ENCODE measurements at places on chromosomes 5 and 9.
A peak's percentile ranks its signal among the peaks of the same experiment; 100 is the strongest.

DNA sequence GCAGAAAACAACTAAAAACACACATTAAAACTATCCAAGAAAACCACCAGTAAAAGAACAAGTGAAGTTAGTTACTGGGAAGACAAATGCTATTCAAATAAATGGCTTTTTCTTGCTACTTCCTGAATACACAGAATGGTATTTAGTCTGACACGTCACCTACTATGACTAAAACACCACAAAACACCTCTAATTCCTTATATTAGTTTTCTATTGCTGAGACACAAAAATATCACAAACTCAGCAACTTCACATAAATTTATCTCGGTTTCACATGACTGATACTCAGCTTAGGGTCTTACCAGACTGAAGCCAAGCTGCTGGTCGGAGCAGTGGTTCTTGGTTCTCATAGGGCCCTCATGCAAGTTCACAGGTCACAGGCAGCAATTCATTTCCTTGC is 5.4 kb downstream of the DMAC1 start:
- no peak for DNase-seq

GRCh38 chr9:83233647-83234046 is 170.7 kb upstream of the RASEF start:
- no peak for DNase-seq

GRCh38 chr5:62182802-62183201 is 123.2 kb upstream of the KIF2A start:
- DNase-seq = no peak

- DNase-seq = no peak
These were observed 9.6 kb downstream of the GMCL2 start for GRCh38 chr5:178177569-178177968.

DNA sequence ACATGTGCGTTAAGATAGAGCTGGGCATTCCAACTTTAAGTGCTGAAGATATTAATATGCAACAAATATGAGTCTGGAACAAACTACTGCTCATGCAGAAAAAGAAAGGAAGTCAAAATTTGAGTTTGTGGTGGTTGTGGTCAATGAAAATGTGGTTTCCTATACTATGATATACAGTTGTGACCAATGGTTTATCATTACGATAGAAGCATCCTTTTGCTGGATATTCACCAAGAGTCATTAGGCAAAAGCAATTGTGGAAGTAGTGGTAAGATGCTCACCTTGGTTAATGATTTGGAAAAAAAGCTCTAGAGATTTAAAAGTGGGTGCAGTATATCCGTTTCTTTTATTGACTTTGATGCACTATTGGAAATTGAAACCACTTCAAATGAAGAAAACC is 1007.0 kb downstream of the NR2F1-AS1 start:
- DNase-seq = no peak

DNA sequence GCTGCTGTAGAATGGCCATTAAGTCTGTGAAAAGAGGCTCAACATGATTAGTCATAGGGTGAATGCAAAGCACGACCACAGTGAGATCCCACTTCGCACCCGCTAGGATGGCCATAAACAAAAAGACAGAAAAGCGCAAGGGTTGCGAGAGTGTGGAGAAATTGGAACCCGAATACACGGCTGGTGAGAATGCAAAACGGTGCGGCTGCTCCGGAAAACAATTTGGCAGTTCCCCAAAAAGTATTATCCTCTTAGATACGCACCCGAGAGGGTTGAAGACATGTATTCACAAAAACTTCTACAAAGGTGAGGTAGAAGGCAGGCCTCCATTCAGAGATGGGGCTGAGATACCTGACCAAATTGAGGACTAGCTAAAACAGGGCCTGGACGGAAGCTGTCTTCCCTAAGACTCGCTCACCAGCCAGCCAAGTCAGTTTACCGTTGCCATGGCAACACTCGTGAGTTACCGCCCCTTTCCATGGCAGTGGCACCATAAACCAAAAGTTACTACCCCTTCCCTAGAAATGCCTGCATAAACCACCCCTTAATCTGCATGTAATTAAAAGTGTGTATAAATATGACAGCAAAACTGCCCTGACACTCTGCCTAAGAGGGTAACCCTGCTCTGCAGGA is 726 bp upstream of the PSMB7 start:
- DNase-seq = no peak

DNA sequence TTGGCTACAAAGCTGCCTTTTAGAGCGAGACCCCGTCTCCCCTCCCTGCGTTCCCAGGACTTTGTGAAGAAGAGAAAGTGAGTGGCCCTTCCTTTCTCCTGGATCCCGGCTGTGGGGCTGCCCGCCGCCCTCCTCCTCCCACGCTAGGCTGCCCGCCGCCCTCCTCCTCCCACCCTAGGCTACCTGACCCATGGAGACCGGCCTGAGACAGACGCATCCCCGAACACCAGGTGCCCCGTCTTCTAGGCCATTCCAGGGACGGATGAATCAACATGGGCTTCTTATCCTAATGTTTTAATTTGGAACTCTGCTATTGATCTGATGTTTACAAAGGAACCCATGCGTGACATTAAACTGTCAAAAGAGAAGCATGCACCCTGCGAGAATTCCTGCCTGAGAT is 117.3 kb upstream of the LPCAT1 start:
- no peak for DNase-seq

- DNase-seq = no peak
These were observed 3.7 kb upstream of the FAM78A start for GRCh38 chr9:131279863-131280570.

DNA sequence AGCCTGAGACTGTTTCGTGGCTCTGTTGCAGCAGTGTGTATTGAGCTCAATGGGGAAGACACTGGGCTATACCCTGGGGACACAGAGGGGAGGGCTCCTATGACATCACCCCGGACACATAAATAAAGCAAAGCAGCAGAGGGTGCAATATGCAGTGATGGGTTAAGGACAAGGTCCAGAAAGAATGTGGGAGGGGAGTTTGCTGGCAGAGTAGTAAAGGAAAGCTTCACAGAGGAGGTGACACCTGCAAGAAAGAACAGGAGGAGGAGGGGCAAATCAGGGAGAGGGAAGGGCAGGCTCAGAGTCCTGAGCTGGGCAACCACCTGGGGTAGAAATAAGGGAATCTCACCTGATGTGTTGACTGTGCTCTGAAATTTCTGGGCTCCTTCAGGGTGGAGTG is 35.3 kb upstream of the CDKN2AIPNL start:
- no peak for DNase-seq

- DNase-seq = no peak
These were observed 33.9 kb downstream of the EPB41L4B start for GRCh38 chr9:109286981-109287380.

GRCh38 chr5:37640088-37640487 is 199.8 kb downstream of the GDNF start:
- DNase-seq = no peak

GRCh38 chr5:58273711-58274110 is 186.2 kb downstream of the PLK2 start:
- no peak for DNase-seq

DNA sequence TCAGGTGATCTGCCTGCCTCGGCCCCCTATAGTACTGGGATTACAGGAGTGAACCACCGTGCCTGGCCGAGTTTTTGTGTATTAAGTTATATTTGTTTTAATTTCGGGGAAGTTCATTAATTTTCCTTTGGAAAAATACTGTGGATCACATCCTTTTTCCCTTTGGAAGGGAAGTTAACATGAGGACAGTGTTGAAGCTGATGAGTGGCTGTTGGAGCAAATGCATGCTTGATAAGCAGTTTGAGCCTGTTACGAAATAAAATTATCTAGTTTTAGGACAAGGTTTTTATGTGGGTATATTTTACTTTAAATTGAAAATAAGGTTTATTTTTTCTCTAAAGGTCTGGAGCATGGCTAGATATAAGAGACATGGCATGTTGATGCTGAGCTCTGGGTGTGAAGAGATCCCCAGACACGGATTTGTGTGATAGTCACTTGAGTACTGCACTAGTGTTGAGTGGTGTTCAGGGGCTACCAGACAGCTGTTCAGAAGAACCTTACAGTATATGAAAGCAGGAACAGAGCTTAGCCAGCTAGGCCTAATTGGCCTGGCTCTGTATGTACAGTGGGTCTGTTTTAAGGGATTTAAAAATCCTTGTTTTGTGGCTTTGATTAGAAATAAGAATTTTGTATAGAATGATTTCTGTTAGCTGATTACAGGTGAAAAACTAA is 17.4 kb downstream of the LMNB1 start:
- no peak for DNase-seq

GRCh38 chr5:1851290-1851934 is 31.3 kb downstream of the IRX4 start:
- no peak for DNase-seq

- DNase-seq = no peak
These were observed 4.8 kb downstream of the ALDH1A1 start for GRCh38 chr9:72947984-72948465.

DNA sequence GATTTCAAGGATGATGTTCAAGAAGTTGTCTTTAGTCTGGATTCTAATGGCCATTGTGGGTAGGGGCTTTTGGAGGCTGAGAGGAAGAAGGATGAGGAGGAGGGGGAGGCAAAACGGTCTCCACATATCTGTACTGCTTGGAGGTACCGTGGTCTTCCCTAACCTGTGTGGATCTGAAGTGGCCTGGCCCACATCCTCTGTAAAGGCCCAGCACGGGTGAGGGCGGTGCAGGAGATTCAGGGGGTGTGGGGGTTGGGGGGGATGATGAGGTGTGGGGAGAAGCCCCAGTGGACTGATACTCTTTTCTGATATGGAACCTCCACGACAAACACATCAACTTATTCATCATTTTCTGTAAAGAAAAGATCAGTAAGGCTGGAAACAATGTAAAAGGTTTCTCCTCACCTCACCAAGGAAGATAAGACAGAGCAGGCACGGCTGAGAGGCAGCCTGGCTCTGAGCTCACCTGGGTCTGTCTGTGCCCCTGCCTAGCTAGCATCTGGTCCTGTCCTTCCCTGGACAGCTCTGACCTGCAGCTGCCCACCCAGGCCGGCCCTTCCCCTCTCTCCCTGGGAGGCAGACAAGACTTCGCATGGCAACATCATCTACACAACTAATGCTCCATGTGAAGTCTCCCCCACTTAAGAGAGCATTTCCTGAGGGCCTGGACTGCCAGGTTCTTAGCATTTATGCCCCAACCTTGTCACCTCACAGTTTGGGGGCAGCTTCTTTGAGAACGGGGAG is 5.6 kb upstream of the IL3 start:
- DNase-seq = no peak

- DNase-seq = no peak
These were observed 3.9 kb upstream of the PHF24 start for GRCh38 chr9:34954225-34954624.

GRCh38 chr5:30539004-30539634 is 654.4 kb upstream of the CDH6 start:
- no peak for DNase-seq

GRCh38 chr5:56516441-56516840 is 283.3 kb upstream of the ANKRD55 start:
- no peak for DNase-seq

GRCh38 chr9:132366481-132366880 is 11.7 kb upstream of the SETX start:
- DNase-seq = no peak

DNA sequence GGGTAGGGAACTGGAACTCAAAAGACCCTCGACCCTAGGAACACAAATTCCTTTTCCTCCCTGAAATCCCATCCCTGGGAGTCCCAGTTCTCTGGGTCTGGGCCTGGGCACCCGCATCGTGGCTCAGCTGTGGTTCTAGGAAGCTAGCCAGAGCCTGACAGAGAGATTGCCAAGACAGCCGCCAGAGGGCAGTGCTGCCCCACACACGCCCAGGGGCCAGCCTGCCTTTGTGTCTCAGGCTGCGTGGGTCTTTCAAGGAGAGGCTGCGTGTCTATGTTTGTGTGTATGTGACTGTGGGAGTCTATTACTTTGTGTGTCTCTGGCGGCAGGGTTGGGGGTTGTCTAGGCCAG is 32.0 kb upstream of the TTLL11 start:
- DNase-seq = peak; percentile 69

GRCh38 chr5:82707741-82708140 is 369.5 kb downstream of the TMEM167A start:
- no peak for DNase-seq

GRCh38 chr5:61202213-61202612 is 39.9 kb upstream of the SMIM15 start:
- DNase-seq = no peak

- no peak for DNase-seq
These were observed 136.4 kb upstream of the GLRA1 start for GRCh38 chr5:152061095-152061494.

DNA sequence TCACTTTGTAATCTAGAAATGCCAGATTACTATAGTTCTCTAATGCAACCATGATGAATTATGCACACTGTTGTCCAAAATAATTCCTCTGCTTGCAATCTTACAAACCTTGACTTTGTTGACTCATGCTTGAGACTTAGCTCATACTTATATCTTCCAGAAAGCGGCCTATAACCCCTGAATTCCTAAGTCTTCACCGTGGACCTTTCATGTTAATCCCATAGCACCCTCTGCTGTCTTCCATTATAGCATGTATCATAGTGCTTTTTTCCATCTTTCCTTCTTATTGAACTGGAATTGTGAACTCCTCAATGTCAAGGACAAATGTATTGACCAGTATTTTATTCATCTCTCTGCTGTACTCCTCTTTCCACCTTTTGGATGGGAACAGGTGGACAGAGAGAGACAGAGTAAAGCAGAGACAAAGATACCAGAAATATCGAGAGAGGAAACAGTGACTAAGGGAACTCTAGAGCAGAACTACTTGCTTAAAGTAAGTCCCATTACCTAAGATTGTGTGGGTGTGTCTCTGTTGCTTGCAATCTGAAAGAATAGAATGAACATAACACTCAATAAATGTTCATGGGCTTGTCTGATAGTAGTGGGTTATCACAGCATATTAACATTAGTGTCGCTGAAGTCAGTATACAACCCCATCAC is 110.0 kb downstream of the LURAP1L start:
- no peak for DNase-seq

GRCh38 chr5:128213340-128213739 is 129.8 kb downstream of the SLC12A2 start:
- DNase-seq = peak; percentile 19

- DNase-seq = no peak
These were observed 122.8 kb upstream of the TNPO1 start for GRCh38 chr5:72693546-72694205.

DNA sequence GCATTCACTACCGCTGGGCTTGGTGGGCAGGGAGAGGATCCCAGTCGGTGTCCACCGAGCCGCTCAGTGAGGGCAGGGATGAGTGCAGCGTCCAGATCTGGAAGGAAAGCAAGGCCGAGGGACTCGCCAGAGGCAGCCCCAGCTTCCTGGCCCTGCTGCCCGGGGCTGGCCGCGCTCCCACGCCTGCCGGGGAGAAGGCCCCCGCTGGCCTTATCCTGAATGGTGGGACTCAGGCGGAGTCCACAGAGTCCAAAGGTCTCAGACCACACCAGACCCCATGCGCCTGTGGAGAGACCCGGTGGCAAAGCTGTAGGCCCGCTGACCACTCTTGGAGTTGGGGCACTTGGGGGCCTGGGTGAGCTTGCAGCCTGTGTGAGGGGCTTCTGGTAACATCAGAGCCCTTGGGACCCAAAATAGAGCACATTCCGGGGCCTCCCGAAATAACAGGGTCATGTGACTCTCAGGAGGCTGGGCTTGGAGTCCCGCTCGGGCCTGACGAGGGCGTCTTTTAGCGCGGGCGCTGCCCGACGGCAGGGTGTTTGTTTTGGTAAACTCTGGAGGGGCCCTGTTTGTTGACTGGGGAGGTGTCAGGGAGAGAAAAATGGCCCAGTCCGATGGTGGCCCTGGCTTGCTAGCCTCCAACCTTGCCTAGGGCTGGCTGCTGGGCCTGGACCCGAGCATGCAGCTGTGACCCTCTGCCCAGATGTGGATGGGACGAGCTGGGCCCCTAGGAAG is 2.8 kb downstream of the RXRA start:
- DNase-seq = no peak

Data from activated T-cell treated with anti-CD3 and anti-CD28 coated beads for 4 hours (primary cell).